ENCODE measurements at places on chromosomes 11 and 22. TPM values are rescaled to one million over a fixed set of nuclear protein-coding genes. Genes with fewer than 3 reads are reported as not detected.

C11orf86 gene
- not detected for total RNA-seq

CNGA4 gene
- not detected for total RNA-seq

UPK3A gene
- not detected for total RNA-seq

MPZL2 gene
- total RNA-seq, result not detected

- peak; percentile 4 for DNase-seq
- no peaks in the 10 kb centered on the region for H3K27me3 ChIP-seq
- H3K4me1 ChIP-seq, result no peaks in the 10 kb centered on the region
- H3K27ac ChIP-seq, result no peak overlapping the region
These were observed 54.8 kb downstream of the CLPB start for GRCh38 chr11:72379384-72380131.

GRCh38 chr11:57500515-57500914 lies 15.0 kb downstream of the SLC43A1 start:
- no peak overlapping the region for H3K27ac ChIP-seq
- DNase-seq, result no peak
- no peaks in the 10 kb centered on the region for H3K4me1 ChIP-seq
- H3K27me3 ChIP-seq, result no peaks in the 10 kb centered on the region

All from GM23248 (cell line).